Activated CD4-positive, alpha-beta memory T cell treated with anti-CD3 and anti-CD28 coated beads, Interleukin-2, amount 10 ng/mL, durations not matched to agents 7 days and 5 days (primary cell): ENCODE measurements at places on chromosomes 7 and 10.
A peak's percentile ranks its signal among the peaks of the same experiment; 100 is the strongest.

DNA sequence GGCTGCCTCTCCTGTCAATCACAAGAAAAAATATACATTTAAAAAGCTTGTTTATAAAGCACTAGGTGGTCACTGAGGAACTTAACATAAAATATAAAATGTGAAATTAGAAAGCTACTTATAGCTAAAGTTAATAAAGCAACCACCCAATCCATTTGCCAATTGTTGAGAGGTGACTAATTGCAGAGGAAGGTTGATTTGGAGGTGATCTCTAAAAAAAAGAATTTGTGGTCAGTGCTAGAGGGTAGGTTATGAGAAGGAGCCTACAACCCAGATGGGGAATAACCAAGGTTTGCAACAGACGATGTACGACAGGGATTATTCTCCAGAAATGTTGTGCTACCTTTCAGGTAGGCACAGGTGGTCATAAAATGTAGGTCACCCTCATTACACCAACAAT is 444.2 kb upstream of the C7orf33 start:
- no peak for DNase-seq

DNA sequence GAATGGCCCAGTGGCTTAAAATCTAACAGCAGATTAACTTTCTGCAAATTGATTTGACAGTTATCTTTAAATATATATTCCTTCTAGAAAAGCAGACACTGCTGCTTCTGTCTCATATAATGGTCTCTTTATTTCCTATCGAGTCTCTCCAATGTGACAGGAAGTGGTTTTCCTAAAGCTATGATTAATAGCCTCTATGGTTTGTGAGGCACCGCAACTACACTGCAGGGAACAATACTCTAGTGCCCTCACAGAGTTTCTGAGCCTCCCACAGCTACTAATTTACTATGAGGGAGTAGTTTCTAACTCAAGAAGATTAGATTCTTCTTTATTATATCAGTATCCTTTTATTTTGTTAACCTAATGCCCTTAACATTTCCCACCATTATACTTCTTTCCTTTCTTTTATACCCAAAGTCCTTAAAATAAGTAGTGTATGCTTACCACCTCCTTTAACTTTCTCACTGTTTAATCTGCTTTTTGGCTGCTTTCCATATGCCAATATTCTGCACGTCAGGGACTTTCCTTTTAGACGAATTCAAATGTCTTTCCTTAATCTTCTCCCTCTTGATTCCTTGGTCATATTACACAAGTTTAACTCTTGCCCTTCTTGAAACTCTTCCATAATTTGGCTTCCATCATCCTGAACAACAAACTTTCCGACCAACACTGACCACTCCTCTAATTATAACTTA is 23.8 kb upstream of the AHR start:
- DNase-seq: peak; percentile 32

- no peak for DNase-seq
Observed at GRCh38 chr7:57424515-57425238, 25.3 kb upstream of the ZNF716 start.

GRCh38 chr10:126373972-126374371 is 14.3 kb downstream of the ADAM12 start:
- no peak for DNase-seq

DNA sequence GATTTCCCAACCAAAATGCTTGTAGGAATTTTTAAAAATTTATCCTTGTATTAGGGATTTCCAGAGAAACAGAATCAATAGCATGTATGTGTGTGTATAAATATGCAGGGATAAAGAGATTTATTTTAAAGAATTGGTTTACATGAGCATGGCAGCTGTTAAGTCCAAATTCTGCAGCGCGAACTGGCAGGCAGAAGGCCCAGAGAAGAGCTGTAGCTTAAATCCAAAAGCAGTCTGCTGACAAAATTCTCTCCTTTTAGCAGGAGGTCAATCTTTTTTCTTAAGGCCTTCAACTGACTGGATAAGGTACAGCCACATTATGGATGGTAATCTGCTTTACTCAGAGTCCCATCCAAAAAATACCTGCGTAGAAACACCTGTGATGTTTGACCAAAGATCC is 42.0 kb downstream of the PRR15 start:
- DNase-seq: no peak

DNA sequence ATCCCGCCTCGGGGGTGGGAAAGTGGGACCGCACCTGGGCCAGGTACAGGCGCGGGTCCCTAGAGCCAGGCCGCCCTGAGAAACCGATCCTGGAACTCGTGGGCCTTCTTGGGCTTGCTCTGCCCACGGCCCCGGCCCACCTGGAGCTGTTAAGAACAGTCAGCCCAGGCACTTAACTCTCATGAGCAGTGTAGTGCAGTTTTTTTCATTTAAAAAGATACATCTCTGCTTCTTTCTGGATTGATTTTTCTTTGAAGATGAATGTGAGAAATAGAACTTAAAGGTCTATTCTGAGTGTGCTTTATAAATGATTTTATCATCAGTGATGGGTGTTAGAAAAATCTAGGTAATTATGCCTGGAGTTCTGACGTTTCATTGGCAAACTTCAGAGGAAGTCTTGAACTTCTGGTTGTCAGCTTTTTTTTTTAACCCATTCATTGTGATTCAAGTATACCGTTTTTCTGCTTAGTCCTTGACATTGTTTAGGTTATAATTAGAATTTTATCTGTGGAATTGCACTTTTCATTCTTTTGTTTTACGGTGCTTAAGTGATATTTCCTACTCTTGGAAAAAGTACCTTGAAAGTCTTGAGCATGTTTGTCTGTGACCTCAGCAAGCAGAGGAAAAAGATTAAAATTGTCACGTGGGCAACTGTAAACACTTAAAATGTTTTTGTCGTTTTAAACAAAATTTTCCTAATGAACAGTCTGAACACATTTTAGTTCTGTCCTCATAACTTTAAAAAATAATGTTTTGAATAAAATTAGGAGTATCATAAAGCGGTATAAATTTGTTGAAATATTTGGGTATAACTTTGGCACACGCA is 906 bp downstream of the CDK1 start:
- DNase-seq: no peak

GRCh38 chr7:101210143-101210542 is 7.2 kb downstream of the PLOD3 start:
- DNase-seq: no peak

DNA sequence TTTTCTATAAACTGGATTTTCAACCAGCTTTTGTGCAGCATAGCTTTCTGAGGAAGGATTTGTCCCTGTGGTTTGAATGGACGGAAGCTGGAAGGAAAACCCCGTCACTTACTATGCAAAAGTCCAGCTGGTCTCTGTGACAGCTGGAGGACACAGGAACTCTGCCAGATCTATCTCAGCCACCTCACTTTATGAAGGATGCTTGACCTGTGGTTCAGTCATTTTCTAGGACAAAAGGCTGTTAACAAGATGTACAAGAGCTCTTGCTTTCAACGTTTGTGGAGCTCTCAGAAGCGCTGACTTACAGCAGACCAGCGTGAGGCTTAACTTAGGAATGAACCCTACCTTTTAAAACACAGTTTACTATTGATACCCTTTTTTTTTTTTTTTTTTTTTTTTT is 90.8 kb downstream of the CREM start:
- no peak for DNase-seq

DNA sequence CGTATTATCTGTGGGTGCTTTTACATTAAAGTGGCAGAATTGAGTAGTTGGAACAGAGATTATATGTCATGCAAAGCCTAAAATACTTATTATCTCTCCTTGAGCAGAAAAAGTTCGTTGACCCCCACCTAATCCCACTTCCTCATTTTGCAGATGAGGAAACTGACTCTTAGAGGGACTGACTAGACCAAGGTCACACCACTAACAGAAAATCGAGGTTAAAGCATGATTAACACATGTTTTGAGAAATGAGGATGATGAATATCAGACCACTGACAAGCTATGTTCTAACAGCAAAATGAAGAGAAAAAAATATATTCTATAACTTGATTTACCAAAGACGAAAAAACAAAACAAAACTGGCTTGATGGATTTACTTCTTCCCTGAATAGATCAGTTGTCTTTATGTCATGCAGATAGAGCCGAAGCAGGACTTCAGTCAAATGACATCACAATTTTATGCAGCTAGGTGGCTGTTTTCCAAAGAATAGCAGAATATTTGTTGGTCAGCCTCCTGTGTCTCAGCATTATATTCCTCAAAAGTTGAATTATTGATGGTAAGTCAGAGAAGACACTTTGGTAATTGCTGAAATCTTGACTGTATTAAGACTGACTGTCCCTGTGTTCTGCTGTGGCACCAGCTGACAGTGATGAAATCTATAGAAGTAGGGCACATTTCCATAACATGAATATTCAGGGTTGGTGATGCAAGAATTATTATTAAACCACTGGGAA is 24.2 kb upstream of the SMIM30 start:
- DNase-seq: no peak

GRCh38 chr7:11153694-11154093 is 180.0 kb downstream of the PHF14 start:
- no peak for DNase-seq

GRCh38 chr7:67391168-67391567 is 394.5 kb downstream of the TYW1 start:
- DNase-seq: no peak

DNA sequence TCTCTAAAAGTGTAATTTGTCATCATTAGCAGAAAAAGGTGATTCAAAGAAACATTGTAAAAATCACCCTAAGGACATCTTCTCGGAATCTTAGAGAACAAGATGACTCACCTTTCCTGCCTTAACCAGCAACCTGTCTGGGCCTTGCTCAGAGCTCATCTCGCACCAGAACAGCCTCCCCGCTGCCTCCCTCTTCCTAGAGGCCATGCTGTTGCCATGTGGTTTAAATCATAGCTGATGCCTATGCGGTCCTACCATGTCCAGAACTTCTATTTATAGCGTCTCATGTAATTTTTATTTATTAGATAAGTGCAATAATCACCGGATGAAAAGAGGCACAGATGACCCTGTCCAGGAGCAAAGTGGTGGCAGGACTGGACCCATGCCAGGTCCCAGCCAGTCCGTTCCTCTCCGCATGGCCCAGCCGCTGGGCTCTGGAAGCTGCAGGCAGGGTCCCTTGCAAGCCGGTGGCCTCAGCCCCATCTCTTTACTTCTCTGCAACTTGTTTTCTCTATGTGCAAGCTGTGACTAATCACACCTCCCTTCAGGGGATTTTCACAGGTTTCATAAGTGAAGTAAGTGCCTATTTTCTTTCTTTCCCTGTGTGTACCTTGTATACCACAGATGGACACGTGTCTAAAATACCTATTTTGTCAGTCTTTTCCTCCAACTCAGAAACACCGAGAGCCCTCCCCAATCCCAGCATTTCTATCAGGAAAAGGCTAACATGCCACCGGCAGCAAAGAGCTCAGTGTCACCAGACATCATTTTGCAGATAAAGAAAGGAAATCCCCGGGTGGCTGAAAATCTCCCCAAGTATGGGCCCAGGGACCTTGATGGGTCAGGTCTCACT is 27.1 kb downstream of the KLF6 start:
- peak; percentile 80 for DNase-seq

DNA sequence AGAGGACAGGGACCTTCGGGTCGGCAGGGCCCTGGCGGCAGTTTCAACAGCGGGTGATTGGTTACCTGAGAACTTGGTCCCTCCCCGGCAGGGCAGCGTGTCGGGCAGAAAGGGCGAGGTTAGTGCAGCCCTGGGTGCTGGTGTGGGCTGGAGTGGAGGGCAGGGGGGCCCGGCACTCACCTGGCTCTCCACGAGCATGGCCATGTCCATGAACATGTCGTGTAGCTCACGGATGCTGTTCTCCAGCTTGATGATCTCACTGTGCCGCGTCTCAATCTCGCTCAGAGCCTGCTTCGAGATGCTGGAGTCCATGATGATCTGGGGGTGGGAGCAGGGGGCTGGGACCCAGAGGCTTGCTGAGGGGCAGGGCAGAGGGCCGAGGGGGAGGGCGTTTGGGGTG is 16.8 kb downstream of the STX1A start:
- DNase-seq: no peak

GRCh38 chr7:92423710-92424131 is 23.6 kb upstream of the GATAD1 start:
- no peak for DNase-seq

DNA sequence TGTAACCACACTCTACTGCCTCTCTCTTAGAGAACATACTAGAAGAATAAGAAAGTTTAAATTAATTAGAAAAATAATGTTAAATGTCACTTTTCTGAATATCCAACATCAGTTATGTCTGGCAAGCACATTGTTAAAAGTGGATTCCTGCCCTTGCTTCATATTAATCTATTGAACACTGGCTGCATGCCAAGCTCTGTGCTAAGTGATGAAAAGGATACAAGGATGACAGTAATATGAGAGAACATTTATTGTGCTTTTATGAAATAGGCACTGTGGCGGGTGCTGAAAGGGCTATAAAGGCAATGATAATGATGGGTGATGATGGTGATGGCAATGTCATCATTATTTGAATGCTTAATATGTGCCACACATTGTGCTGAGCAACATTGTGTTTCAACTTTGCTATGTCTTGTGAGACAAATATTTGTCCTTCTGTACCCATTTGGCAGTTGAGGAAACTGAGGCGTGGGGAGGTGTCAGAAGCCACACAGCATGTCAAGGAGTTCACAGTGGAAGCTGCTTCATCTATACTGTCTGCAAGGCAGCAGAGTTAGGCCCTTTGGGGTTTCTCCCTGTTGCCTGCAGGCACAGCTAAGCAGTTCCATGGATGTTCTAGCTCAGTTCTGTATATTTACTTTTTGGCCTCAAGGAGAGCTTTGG is 64.2 kb upstream of the RAPGEF5 start:
- DNase-seq: no peak

DNA sequence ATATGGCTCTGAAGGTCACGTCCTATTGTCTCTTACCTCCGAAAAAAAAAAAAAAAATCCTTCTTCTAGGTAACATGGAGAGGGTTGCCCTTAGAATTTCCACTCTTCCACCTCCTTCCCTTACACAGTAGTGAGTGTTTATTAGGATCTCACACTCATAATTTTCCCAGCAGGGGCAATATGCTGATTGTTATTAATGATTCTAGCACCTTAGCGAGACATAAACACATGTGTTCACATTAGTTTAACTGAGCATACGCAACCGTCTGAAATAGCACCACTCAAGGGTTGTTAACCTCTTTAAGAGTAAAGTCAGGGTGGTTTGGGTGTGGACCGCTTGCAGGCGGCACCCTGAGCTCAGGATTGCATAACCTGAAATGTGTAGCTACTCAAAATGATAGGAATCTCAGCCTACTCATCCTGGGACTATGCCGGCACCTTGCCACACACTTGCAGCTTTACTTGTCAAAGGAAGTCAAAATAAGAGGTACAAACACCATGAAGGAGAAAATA is 52.2 kb downstream of the CPEB3 start:
- DNase-seq: no peak

GRCh38 chr7:81721437-81721836 is 48.4 kb downstream of the HGF start:
- DNase-seq: no peak

- DNase-seq: no peak
Observed at GRCh38 chr7:12211711-12212485, 804 bp downstream of the TMEM106B start.

GRCh38 chr7:156659961-156660360 is 19.4 kb downstream of the RNF32 start:
- DNase-seq: no peak

DNA sequence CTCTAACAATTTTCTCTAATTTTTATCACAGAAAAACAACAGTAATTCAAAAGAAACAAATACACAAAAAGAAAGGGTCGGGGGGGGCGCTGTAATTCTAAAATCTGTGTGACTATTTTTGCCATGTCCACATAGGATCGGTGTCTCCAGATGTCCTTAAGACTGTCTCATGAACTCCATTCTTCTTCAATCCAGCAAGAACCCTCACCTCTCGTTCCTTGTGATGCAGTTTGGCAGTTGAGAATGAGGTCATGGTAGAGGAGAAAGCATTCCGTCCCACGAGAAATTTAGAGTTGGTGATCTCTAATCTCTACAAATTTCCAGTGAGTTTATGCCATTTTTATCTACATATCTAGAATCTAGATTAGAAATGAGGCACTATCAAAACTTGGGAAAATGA is 394.7 kb downstream of the TFEC start:
- no peak for DNase-seq

- DNase-seq: no peak
Observed at GRCh38 chr7:54996391-54996790, 22.4 kb upstream of the EGFR start.
